Stimulated activated CD4-positive, alpha-beta T cell treated with anti-CD3 and anti-CD28 coated beads, Interleukin-15, amount 100 ng/mL, for 24 hours (primary cell): ENCODE measurements at places on chromosomes 3 and 15.

GRCh38 chr15:63556246-63556645, 40.9 kb upstream of the FBXL22 start:
- no peak for DNase-seq

DNA sequence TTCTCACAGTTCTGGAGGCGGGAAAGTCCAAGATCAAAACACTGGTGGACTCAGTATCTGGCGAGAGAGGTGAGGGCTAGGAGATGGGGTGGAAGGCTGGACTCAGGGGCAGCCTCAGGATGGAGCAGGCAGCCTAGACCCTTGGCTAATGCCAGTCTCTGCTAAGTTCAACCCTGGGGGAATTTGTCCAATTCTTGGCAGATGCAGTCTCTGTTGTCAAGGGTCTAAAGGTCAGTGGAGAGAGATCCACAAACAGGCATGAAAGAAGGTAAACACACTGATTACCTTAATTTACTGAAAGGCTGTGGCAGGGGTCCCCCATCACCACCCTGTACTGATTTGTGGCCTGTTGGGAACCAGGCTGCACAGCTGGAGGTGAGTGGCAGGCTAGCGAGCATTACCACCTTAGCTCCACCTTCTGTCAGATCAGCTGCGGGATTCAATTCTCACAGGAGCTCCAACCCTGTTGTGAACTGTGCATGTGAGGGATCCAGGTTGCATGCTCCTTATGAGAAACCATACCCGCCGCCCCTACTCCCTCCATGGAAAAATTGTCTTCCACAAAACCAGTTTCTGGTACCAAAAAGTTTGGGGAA, 32.5 kb upstream of the RHCG start:
- no peak for DNase-seq

DNA sequence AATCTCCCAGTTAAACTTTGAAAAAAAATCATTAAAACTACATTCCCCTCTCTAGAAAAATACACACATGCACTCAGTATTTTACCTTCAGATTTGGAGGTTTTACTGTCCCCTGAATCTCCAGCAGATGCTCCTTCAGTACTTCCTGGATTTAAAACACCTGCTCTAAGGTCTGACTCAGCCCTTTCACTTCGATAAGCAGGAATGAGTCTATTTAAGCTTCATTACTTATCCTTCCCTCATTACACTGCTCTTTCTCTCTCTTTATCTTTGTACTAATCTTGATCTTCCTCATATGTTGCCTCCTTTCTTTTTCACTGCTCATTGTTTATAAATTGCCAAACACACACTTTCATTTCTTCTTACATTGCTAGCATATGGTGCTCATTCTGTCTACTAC, 443.9 kb downstream of the DIPK2A start:
- DNase-seq = no peak

- no peak for DNase-seq
Observed at GRCh38 chr3:36761779-36762178, 2.6 kb downstream of the DCLK3 start.

GRCh38 chr3:32392536-32393302, 1.1 kb downstream of the CMTM7 start:
- DNase-seq = peak; percentile 54

- DNase-seq = no peak
Observed at GRCh38 chr3:187648177-187648576, 22.0 kb downstream of the SST start.

DNA sequence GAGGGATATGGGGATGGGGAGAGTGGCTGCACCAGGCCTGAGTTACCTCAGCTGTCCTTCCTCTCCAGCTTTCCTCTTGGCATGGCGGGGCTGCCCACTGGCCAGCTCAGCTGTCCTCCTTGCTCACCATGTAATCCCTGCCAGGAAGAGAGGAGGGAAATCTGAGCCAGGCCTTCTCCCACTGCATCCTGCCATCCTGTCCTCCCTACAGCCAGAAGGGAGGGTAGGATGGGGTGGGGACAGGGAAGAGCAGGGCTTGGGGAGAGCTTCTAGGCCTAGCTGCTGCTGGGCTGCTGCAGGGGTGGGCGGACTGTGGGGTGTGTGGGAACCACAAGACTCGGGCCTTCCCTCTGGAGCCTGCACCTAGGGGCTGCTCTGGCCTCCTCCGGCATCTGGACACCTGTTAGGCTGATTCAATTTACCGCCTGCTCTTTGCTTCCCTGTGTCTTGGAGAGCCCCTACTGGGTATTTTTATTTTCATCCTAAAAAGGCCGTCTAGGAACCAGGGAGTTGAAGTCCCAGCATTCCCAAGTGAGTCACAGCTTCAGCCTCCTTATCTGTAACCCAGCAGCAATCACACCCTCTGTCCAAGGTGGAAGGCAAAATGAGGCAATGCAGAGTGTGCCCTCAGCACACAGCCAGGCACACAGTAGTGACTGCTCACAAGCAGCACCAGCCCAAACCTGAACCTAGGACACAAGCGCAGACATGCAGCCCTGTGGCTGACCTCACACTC, 13.1 kb upstream of the KY start:
- DNase-seq = no peak

GRCh38 chr3:76724706-76725105, 315.2 kb upstream of the ROBO2 start:
- no peak for DNase-seq

DNA sequence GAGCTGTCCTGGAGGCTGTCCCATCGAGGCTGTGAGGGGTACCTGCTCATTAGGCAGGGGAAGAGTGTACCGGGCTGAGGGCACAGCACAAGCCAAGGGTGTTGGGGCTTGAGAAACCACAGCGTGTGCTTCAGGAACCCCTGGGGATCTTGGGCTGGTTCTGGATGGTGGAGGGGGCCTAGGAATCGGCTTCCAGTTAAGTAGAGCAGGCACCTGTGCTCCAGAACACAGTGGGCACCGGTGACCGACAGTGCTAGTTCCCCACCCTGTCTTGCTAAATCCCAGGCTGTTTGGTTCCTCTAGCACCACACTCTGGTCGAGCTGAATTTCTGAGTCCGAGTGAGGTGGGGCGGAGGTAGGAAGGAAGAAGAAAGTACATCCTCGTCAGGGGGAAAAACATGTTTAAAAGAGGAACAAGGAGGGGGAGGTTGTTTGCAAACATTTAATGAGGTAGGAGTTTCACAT, 29.1 kb downstream of the SLC6A6 start:
- DNase-seq = peak; percentile 31

DNA sequence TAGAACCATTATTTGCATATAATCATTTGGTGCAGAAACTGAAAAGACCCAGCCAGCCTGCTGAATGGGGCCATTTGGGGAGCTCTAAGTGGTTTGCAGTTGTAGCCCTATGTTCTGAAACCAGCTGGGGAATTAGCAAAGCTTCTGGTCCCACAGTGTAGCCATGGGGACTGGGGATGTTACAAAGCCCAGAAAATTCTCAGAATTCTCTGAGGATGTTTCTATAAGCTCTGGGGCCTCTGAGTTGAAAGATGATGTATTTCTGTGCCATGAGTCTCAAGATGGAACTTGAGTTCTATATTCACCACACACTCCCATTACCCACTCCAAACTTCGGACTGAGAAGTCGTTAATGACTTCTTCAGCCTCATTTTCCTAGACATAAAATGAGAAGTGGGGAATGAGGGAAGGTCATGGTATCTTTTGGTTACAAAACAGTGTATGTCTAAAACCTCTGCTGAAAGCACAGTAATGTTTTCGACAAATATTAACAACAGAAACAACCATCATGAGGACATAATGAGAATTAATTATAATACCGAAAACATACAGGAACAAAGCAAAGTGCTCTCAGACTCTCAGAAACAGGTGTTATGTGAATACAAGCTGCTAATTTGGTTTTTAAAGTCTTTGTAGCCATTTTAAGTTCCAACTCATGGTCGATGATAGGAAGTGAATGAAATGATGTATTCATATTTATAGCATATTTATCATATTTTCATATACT, 89.4 kb downstream of the RFTN1 start:
- DNase-seq = no peak

GRCh38 chr3:185623939-185624665, 38.0 kb downstream of the SENP2 start:
- DNase-seq = no peak

- no peak for DNase-seq
Observed at GRCh38 chr15:60945196-60945595, 283.9 kb downstream of the RORA start.

- no peak for DNase-seq
Observed at GRCh38 chr15:74773329-74773728, 8.6 kb upstream of the CSK start.

DNA sequence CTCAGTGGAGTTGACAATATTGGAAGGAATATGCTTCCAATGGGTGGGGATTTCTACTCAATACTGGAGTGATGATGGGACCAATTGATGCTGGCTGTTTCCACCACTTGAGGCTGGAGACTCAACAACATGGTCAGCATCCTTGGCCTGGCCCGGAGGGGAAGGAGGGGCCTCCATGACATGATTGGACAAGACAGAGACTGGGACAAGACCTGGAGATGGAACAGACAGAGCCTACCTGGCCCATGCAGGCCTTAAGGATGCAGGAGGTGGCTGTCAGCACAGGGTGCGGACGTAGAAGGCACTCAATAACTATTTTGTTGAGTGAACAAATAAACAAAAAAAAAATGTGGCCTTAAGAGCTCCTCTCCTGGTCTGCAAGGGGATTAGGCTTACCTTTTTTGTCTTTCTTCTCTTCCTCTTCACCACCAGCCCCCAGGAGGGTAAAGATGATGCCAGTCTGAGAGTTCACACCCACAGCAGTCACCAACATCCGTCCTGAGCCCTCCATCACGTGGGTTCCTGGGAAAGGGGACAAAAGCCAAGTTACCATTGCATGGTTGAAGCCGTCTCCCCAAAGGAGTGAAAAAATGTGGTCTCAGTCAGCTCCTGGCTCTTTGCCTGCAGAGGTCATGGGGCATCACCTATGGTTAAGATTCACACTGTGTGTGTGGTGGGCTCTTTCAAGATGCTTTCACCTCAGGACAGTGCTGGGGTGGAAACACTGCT, 67.1 kb upstream of the SEC13 start:
- no peak for DNase-seq

DNA sequence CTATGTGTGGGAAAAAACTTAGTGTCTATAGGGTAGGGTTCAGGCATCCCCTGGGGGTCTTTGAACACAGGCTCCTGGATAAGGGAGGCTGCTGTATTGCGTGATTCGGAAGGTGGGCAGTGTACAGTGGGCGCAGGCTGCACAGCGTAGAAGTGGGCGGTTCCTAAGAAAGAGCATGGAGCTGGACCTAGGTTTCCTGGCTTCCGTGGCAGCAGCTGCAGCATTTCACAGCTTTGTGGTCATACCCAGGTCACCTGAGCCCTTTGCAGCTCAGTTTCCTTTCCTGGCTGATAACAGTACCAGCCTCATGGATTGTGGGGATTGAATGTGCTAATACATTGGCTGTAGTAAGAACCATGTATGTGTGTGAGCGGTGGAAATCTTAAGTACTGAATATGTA, 22.2 kb downstream of the CFAP100 start:
- DNase-seq = no peak

DNA sequence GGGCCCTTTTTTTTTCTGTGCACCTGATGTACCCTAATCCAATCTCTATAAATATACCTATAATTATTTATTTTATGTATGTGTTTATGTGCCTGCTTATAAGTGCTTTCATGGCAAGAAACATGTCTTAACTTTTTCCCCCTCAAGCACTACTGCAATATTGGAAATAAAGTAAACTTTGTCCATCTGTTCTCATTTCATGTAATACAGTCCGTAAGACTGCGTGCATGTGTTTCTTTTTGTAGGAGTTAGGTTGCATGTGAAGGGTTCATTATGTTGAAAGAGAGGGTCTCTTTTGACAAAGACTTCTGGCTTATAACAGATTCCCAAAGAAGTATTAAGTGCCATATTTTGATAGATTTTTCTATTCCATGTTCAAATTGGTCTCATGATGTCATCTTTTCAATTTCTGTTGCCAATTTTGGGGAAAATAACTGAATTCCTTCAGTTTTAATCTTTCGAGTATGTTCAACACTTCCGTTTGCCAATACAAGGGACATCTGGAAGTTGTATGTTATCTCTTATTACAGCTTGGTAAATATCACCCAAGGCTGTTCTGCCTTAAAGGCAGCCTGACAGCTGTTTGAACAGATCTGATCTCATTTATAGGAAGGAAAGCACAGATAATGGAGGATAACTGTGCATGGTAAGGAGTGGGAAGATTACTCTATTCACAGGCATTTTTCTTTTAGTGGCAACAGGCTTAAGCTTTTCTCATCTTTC, 273.1 kb upstream of the SGO1 start:
- DNase-seq = no peak

DNA sequence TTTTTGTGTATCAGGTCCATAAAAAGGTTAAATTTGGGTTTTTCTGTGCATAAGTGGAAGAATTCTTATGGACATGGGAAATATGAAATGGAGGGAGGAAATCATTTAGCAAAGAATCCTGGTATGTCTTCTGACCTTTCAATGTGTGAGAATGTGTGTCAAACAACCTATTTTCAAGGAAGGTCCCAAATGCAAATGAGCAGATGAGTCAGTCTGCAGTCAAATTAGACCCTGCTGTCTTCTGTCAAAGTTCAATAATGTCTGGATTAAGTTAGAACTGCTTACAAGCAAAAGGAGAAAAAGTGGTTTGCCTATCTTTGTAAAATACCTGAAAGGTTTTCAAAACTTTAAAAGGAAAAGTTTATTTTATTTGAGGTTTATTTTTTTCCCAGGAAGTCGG, 15.3 kb downstream of the FBN1 start:
- DNase-seq = no peak

- peak; percentile 15 for DNase-seq
Observed at GRCh38 chr15:53072077-53072476, 281.9 kb upstream of the ONECUT1 start.

GRCh38 chr15:48145923-48146322, 25.1 kb downstream of the SLC24A5 start:
- DNase-seq = no peak

DNA sequence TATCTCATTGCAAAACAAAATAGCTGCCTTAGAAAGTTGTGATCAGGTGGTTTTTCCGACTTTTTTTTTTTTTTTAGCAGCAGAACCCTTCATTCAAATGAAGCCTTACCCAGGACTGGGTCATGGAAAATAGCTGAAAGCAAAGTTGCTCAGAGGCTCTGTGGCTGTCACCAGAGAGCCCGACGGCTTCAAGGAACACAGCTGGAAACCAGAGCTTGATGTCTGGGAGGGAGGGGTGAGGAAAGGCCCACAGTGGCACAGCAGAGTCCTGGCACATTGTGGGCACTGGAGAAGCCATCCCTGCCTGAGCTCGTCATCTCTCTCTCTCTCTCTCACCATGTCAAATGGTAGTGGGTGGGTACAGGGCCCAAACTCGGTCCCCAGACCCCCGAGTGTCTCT, 77.5 kb downstream of the RPN1 start:
- DNase-seq = peak; percentile 49

DNA sequence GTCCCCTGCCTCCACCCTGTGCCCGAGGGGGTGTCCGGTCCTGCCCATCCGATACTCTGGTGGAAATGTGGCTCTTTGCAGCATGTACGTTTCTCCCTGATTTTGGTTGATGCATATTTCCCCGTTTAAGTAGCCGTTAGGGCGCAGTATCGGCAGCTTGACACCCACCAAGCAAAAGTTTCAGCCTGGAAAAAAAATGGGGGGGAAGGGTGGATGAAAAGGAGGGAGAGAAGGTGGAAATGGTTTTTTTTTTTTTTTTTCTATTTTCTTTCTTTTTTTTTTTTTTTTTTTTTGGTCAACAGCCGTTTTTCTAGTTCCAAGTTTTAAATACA, 1.3 kb downstream of the RAP2B start:
- no peak for DNase-seq

- no peak for DNase-seq
Observed at GRCh38 chr3:15903759-15904720, 106.3 kb upstream of the ANKRD28 start.
